Neural crest cell (in vitro differentiated cells): ENCODE measurements at places on chromosomes 11 and 22.

- no peak for DNase-seq
These were observed 55.1 kb downstream of the CYTH4 start for GRCh38 chr22:37337204-37337943.

DNA sequence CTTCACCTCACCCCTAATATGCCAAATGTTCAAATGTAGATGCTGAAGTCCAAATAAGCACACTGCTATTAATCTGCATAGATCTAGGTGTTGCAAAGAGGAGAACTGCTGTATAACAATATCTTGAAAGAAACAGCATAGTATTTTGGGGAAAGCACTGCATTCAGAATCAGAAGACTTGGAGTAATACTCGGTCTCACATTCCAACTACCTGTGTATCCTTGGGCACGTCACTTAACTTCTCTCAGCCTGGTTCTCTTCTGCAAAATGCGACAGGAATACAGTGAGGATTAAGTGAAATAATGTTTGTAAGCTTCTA, 332 bp upstream of the HMGXB4 start:
- no peak for DNase-seq

- no peak for DNase-seq
These were observed 249.0 kb downstream of the CADM1 start for GRCh38 chr11:115255006-115255762.

DNA sequence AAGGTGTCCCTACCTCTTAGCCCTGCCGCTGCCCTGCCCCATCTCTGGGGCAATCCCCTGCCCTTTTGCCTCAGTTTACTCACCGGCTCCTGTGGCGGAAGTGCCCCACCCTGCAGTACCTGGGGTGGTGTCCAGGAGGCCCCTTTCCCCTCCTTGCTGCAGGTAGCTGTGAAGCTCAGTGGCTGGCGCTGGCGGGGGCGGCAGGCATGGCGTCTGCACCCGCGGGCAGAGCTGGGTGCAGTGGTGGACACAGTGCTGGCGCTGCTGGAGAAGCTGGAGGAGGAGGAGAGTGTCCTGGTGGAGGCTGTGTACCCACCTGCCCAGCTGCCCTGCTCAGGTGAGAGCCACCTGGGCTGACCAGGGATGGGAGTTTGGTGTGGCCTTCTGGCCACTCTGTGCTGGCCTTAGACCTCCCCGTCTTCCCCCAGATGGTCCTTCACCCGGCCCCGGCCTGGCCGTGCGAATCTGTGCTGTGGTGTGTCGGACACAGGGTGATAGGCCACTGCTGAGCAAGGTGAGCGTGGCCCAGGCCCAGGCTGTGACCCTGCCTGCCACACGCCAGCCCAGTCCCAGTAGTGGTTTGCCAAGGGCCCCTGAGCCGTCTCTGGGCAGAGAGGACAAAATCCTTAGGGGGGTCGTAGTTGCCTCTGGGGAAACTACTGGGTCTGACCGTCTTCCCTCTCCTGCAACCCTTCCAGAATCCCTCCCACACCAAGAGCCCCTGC, 4.0 kb downstream of the CARNS1 start:
- no peak for DNase-seq
